ENCODE measurements at places on chromosomes 11 and 22.

GRCh38 chr22:28728621-28729313 is 12.9 kb downstream of the CHEK2 start:
- DNase-seq: no peak

GRCh38 chr22:20644071-20644642 is 129.8 kb upstream of the SERPIND1 start:
- DNase-seq: no peak

GRCh38 chr11:101444851-101445250 is 139.0 kb downstream of the TRPC6 start:
- DNase-seq: no peak

DNA sequence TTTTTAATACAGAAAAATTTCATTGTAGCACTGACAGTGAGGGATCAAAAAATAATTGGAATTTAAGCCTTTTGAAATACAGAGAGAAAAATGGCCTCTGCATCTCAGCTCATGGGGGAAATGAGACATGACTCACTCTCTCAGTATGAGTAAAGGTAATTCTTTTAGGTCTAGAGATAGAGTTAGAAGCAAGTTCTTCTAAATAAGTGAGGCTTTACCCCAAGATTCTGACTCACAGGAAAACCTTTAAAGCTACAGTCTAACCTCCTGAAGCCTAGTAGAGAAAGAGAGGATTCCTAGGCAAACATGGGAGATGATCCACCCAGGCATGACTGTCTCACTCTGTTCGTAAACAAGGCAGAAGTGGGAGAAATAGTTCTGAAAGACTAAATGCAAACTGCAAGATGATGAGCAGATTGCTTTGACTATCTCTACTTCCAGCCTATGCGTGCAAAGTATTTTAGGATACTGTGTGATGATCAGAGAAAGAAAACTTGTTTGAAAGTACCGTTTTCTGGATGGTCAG is 1003.3 kb upstream of the CCDC90B start:
- no peak for DNase-seq

DNA sequence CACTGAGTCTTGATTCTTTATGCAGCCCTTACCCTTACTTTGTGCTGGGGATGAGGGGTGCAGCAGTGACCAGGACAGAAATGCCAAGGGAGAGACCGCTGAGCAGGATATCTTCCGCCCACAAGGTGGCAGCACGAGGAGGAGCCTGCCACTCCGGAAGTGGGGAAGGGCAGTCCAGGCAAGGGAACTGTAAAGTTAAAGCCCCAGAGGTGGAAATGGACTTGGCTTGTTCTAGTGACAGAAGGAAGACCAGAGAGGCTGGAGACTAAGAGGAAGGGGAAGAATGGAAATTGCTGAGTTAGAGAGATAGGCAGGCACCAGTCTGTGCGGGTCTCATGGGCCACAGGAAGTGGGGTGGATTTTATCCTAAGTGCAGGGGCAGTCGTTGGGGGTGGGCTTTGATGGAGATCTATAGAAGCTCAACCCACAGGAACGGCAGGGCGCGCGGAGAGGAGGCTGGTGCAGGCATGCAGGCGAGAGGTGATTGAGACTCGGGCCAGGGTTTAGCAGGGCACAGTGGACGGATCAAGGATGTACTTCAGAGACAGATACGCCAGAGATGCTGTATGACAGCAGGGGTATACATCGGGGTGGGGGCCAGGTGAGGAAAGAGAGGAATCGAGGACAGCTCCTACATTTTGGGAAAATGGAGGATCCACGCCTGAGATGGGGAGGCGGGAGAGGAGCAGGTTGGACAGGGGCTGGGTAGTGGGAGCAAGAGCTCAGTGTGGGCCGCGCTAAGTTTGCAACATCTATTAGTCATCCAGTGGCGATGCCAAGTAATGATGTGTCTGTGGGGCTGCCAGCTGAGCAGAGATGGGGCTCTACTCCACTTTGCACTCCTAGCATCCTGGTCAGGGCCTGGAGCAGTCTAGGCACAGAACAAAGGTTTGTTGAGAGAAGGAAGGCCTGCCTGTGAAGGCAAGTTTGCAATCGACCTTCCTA is 3.3 kb upstream of the GRK2 start:
- DNase-seq: no peak

DNA sequence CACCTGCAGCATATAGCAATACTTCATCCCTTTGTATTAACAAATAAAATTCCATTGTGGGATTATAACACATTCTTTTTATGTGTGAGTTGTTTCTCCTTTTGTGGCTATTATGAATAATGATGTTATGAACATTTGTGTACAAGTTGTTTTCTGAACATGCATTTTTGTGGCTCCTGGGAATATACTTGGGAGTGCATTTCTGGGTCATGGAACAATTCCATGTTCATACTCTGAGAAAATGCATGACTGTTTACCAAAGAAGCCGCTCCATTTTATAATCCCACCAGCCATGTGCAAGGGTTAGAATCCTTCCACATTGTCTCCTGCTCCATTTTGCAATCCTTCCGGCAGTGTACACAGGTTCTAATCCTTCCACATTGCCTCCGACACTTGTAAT is 713.8 kb downstream of the TBC1D22A start:
- no peak for DNase-seq

- DNase-seq: no peak
These were observed 52.1 kb downstream of the SHANK2 start for GRCh38 chr11:71200172-71200716.

- DNase-seq: no peak
These were observed 273.4 kb downstream of the TTC28 start for GRCh38 chr22:28406246-28406645.

GRCh38 chr11:71255800-71256479 is 3.6 kb upstream of the SHANK2 start:
- DNase-seq: no peak

DNA sequence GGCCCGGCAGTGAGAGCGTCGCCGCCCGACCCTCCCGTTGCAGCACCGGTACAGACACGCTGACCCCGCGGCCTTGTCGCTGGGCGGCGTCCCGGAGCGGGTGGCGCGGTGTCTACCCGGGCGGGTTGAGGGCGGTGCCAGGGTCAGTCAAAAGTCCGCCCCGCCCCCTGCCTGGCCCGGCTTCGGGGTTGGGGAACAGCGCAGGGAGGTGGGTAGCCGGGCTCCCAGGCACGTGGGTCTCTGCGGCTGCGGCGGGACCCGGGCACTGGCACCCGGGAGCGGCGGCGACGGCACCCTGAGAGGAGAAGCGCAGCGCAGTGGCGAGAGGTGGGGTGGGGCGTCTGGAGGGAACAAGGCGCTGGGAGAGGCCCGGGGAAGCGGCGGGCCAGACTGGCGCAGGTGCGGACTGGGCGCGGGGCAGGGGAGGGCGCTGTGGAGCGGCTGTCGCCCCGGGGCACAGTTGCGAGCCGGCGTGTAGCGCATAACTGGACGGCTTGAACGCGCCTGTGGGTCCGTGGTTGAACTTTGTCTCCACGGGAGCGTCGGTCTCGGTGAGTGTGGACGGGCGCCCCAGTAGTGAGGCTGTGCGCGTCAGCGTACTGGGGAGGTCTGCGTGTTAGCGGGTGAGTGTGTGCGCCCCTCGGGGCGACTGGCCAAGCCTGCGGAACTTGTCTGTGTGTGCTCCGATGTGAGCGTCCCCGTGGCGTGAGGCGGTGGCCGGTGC is at the start of gene P2RY2:
Gene P2RY2, plus strand, starts transcription at position 176 of the 724 bp plus-strand sequence. CDS start 15,879 bp downstream, outside the sequence.
- DNase-seq: no peak

GRCh38 chr11:134449713-134450112 is 37.7 kb upstream of the B3GAT1 start:
- no peak for DNase-seq

- no peak for DNase-seq
These were observed 252.7 kb upstream of the PITPNB start for GRCh38 chr22:28171712-28172111.

- DNase-seq: no peak
These were observed 1530.4 kb downstream of the BRD1 start for GRCh38 chr22:48297296-48297695.

DNA sequence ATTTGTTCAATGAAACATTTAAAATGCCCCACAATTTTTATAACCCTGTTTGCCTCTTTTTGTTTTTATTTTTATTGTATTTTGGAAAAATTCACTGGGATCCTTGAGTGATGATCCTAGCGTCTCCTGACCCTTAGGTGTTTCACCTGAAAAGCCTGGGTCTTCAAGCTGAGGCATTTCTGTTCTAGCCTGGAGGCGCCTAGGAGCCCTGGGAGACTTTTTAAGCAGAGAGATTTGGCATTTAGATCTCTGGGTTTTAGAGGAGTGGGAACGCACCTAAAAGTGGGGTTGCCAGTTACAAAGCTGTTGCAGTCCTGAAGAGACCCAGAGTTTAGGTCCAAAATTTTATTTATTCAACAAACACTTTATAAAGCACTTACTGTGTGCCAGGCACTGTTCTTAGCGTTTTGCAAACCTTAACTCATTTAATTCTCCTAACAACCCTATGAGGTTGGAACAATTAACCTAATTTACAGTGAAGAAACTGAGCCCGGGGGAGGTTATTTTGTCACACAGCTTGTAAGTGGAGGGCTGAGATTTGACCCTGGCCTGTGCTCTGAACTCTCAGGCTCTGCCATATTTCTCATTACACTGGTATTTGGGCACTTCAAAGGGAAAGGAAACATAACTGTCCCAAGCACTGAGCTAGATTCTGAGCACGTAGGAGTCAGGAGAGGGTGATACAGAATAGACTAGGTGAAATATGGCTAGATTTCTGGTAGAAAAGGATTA is 834 bp upstream of the FADS1 start:
- no peak for DNase-seq

All from stimulated activated CD8-positive, alpha-beta memory T cell treated with anti-CD3 and anti-CD28 coated beads, Interleukin-4, amount 100 ng/mL, for 1 hour (primary cell).